LNCaP clone FGC (cell line): ENCODE measurements at places on chromosomes 2 and 18.

GRCh38 chr2:218397820-218398436 is 1.7 kb upstream of the CTDSP1 start:
- DNase-seq, result peak; percentile 19

GRCh38 chr2:239544918-239545465 is 144.2 kb upstream of the HDAC4 start:
- DNase-seq, result no peak

GRCh38 chr18:34834897-34835296 is 124.8 kb downstream of the DTNA start:
- DNase-seq, result no peak

- no peak for DNase-seq
Observed at GRCh38 chr2:29749843-29750242, 171.5 kb downstream of the ALK start.
